ENCODE measurements at places on chromosomes 5 and 9. TPM values are rescaled to one million over a fixed set of nuclear protein-coding genes. Genes with fewer than 3 reads are reported as not detected.

- DNase-seq: no peak
These were observed 54.9 kb downstream of the SLC44A1 start for GRCh38 chr9:105299190-105299854.

GRCh38 chr9:82939451-82939850 lies 123.5 kb downstream of the RASEF start:
- no peak for DNase-seq

DNA sequence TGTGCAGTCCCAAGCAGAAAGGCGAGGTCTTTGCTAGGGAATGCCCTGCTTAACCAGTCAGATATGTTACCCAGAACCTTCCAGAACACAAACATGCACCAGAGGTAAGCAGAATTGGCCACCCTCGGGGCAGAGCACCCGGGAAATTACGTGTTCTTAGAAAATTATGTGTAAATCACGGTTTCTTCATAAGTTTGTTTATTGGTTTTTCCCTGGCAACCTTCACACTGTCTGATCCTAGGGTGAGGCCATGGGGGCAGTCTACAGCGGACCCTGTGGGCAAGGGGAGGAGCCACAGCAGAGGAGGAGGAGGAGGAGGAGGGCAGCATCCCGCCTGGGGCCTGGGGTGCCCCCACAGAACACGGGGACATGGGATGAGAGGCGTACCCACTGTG lies 31.4 kb downstream of the RXRA start:
- DNase-seq: no peak

Gene ECM2
- 25.2 TPM for polyA plus RNA-seq

DNA sequence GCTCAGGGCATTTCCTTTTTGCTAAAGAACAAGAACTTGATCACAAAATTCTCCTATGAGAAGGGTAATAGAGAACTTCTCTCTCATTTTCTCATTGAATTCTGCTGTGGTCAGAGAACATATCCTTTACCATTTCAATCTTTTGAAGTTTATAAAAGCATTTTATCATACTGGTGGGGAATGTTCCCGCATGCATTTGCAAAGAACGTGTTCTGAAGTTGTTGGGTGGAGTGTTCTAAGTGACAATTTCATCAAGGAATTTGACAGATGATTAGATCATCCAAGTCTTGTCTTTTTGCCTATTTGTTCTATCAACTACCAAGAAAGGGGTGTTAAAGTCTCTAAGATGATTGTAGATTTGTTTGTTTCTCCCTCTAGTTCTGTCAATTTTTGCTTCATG lies 163.4 kb upstream of the FREM1 start:
- DNase-seq: no peak

DNA sequence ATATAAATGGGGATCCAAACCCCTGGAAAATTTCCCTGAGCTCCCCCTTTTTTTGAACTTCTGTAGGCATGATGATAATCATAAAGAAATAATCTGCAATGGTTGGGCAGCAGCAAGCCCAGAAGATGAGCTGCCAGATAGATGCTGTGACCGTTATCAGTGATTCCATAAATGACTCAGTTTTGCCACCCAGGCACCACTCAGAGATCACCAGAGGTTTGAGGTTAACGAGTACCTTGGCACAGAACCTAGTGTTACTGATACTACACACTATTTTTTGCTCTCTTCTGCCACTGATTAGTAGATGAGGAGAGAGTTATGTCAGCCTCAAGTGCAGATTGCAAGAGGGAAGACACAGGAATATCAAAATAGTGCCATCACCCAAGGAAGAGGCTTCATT lies 199.3 kb upstream of the PTGER4 start:
- DNase-seq: no peak

Gene BTNL8
- 0.39 TPM for polyA plus RNA-seq

Gene ZNF454
- 9.2 TPM for polyA plus RNA-seq

- DNase-seq: no peak
These were observed 61.4 kb upstream of the ADRA1B start for GRCh38 chr5:159854916-159855315.

DNA sequence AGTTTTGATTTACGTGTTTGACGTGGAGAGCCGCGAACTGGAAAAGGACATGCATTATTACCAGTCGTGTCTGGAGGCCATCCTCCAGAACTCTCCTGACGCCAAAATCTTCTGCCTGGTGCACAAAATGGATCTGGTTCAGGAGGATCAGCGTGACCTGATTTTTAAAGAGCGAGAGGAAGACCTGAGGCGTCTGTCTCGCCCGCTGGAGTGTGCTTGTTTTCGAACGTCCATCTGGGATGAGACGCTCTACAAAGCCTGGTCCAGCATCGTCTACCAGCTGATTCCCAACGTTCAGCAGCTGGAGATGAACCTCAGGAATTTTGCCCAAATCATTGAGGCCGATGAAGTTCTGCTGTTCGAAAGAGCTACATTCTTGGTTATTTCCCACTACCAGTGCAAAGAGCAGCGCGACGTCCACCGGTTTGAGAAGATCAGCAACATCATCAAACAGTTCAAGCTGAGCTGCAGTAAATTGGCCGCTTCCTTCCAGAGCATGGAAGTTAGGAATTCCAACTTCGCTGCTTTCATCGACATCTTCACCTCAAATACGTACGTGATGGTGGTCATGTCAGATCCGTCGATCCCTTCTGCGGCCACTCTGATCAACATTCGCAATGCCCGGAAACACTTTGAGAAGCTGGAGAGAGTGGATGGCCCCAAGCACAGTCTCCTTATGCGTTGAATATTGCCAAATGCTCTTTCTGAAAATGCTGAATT lies 850 bp downstream of the RRAGA start:
- DNase-seq: peak; percentile 38

GRCh38 chr9:93137362-93137761 lies 3.3 kb upstream of the NINJ1 start:
- no peak for DNase-seq

DNA sequence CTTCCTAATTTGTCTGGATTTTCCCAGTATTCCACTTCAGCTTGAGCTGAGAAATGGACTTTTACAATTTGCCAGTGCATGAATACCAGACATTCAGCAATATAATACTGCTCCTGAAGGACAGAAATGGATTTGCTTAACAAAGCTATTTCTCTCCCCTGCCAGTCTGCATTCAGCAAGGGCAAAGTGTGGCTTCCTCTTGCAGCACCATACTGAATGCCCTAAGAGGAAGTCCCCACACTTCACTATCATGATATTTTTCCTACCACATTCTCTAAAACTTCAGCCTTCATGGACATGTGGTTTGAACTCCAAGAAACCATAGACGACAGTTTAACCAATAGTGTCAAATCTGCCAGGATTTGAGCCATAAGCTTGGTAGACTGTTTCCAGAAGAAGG lies 19.8 kb upstream of the TLE4 start:
- DNase-seq: no peak

Gene IGIP
- polyA plus RNA-seq: 11.1 TPM
